ENCODE measurements at places on chromosomes 6 and 20.
A peak's percentile ranks its signal among the peaks of the same experiment; 100 is the strongest.

GRCh38 chr6:3732345-3733141 lies 19.0 kb downstream of the PXDC1 start:
- DNase-seq: peak; percentile 24

GRCh38 chr6:83313882-83314281 lies 117.0 kb downstream of the ME1 start:
- DNase-seq: no peak

DNA sequence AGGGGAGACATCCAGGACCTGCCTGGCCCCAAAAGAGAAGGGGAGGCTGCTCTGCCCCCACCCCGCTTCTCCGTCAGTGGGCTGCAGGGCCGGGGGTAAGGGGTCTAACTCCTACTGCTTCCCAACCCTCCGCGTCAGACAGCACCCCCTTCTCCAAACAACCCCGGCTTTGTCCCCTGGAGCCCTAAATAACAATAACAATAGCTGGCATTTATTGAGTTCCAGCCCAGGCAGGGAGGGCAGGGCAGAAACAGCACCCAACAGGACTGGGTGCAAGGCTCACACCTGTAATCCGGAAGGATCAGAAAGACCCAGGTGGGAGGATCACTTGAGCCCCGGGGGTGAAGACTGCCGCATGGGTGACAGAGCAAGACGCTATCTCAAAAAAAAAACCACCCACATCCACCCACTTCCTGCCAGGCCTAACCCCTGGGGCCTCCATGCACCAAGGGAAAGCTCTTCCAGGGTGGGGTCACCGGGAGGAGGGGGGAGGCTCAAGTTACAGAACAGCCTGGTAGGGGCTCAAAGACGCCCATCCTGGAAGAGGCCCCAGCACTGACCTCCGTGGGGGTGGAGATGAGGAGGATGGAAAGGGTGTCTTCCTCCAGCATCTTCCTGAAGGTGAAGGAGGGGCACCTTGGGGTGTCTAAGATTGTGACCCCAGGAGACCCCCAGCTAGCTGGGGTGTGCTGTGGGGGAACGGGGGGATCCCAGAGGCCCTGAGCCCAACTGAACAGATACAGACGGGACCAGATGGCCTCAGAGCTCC lies 1.3 kb upstream of the FNDC11 start:
- no peak for DNase-seq

DNA sequence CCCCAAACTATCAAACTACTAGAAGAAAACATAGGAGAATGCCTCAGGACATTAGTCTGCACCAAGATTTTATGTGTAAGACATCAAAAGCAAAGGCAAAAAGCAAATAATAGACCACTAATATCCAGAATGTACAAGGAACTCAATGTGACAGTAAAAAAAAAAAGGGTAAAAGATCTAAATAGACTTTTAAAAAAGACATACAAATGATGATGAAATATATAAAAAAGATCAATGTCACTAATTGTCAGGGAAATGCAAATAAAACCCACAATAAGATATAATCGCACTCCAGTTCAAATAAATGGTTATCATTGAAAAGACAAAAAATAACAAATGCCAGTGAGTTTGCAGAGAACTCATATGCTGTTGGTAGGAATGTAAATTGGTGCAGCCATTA lies 118.3 kb upstream of the DUSP22 start:
- no peak for DNase-seq

- no peak for DNase-seq
Observed at GRCh38 chr20:43681991-43682410, 15.1 kb downstream of the MYBL2 start.

DNA sequence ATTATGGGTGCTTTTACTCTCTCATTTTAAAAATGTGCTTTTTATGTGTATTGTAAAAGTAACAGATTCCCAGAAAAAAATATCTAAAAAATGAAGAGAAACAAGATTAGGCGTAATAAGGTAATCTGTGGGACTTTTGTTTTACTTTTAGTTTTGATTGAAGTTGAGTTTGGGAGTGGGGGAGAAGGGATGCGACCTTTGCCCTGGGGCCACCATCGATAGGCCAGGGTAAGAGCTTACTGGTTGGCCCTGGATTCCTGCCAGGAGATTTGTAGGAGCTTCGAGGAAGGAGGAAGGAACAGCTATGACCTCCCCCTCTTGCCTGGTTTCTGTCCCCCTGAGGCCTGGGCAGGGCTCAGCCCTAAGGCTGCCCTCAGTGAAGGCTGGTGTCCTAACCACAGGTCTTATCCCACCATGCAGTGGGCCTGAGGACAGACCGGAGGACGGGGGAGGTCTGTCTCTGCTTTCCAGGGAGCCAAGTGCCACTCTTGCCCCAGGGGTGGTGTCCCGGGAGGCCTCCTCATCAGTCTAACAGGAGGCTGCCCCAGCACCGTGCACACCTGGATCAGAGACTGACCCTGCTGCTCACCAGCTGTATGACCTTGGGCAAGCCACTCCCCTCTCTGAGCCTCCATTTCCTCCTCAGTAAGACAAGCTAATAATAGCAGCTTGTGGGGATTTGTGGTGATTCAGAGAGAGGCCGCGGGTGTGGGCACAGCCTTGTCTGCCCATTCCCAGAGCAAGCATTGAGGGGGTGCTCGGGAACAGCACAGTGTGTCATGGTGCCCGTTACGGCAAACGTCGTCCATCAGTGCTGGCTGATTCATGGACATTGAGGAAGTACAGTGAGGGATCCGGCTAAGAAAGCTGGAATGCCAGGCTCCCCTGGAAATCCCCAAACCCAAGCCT lies 21.2 kb downstream of the TGM2 start:
- no peak for DNase-seq

- no peak for DNase-seq
Observed at GRCh38 chr20:40967700-40968099, 60.9 kb upstream of the TOP1 start.

GRCh38 chr6:30614044-30614842 lies 2.8 kb downstream of the PPP1R10 start:
- DNase-seq: no peak

- no peak for DNase-seq
Observed at GRCh38 chr20:24764027-24764793, 184.9 kb upstream of the CST7 start.

GRCh38 chr20:53547664-53548239 lies 45.9 kb downstream of the ZNF217 start:
- DNase-seq: no peak

DNA sequence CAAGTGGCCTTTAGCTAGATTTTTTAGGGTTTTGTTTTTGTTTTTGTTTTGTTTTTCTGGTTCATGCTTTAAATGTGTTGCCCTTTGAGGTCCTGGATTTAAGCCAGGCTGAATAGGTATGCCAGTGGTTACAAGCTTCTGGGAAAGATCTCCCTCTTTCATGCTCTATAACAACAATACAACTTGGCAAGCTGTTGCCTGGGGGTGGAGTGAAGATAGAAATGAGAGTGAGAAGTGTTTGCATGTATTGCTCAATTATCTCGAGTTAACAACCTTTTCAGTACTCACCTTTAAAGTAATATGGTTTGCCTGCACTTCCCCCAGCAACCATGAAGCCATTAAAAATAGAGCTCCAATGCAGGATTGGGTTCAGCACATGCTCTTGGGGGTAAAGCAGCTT lies 19.2 kb upstream of the HAO1 start:
- no peak for DNase-seq

- no peak for DNase-seq
Observed at GRCh38 chr20:23205611-23206041, 119.5 kb upstream of the CD93 start.

- DNase-seq: no peak
Observed at GRCh38 chr20:58431134-58431533, 42.1 kb downstream of the VAPB start.

DNA sequence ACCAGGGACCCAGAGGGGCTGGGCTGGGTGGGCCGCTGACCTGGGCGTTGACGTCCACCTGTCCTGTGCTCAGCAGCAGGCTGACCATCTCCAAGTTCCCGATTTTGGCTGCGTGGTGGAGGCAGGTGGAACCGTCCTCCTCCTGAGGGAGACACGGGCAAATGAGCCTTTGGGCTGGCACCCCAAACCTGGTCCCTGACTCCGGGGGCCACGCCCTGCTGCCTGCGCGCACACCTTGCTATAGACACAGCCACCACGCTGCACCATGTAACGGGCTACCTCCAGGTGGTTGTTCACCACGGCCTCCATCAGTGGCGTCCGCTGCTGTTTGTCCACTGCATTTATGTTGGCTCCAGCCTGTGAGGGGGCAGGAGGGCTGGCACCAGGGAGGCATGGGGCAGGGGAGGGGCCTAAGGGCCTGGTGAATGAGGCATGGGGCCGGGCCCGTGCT lies 7.8 kb upstream of the SLC44A4 start:
- DNase-seq: no peak

DNA sequence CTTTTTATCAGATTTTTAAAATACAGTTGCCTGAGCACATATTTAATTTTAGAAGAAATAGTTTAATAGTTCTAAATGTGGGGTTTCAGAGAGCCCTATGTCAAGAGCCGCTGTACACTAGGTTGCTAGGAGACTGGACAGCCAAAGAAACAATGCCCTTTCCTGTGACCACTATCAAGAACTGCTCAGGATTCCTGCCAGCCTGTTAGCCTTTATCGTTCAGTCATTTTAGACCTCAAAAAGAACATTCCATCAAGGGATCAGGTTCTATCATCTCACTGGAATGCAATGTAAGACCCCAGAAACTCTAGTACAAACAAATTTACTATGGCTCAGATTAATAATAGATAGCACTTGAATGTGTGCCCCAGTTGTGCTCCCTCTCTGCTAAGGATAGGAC lies 181.2 kb upstream of the CCN2 start:
- no peak for DNase-seq

GRCh38 chr6:149995971-149996370 lies 29.4 kb downstream of the RAET1L start:
- DNase-seq: no peak

DNA sequence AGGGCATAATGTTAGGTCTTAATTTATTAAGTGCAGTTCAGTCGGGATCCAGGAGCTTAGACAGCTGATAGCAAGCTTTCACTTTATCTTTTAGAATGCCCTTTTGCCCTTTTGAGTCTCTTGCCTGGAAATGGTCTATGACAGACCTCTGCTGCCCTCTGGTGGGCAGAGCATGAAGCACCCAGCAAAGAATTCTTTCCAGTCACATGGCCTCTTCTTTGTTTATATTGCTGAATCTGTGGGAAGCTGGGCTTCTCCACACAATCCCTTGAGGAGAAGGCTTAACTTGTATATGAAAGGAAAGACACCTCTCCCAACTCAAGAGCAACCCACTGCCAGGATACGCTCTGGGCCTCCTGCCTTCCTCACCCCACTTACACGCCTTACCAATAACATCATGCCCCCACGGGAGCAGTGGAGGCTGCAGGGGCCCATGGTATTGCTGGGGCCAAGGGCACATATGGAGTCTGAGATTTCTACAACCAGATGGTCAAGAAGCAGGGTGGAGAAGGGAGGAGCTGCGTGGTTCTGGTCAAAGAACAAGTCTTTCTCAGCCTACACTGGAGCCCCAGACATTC lies 20.4 kb downstream of the WFDC3 start:
- DNase-seq: peak; percentile 65

DNA sequence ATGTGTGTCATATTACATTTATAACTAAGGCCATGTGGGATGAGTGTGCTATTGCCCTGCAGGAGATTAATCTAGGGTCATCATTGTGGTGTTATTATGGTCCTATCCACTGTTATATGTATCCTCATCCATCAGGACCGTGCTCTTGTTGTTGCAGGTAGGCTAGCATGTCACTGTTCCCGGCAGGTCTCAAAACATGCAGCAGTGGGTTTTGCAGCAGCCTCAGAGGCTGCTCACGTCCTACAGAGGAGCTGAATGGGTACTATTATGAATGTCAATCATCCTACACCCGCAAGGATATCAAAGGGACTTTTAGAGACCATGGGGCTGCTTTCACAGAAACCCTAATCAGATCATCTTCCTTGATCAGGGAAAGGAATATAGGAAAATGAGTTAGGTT lies 318.2 kb downstream of the SAMD5 start:
- no peak for DNase-seq

- no peak for DNase-seq
Observed at GRCh38 chr6:136440203-136440602, 110.0 kb downstream of the MAP7 start.

DNA sequence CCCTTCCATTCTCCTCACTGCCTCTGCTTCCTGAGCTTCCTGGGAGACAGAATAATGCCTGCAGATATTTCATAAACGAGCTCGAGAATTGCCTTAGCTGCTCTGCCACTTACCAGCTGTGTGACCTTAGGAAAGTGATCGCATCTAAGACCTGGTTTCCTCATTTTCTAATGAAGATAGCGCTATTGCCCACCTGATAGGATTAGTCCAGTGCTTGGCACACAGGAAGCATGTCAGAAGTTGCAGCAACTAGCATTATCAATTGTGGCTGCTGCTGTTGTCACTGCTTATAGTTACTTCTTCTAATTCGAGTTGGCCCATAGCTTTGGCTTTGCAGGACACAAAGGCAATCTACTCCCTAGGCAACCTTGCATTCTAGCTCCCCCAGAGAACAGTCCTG lies 305.5 kb upstream of the SGK1 start:
- DNase-seq: no peak

GRCh38 chr20:58693226-58694006 lies 816 bp downstream of the NPEPL1 start:
- no peak for DNase-seq

GRCh38 chr20:61447952-61448351 lies 195.9 kb downstream of the CDH4 start:
- no peak for DNase-seq

DNA sequence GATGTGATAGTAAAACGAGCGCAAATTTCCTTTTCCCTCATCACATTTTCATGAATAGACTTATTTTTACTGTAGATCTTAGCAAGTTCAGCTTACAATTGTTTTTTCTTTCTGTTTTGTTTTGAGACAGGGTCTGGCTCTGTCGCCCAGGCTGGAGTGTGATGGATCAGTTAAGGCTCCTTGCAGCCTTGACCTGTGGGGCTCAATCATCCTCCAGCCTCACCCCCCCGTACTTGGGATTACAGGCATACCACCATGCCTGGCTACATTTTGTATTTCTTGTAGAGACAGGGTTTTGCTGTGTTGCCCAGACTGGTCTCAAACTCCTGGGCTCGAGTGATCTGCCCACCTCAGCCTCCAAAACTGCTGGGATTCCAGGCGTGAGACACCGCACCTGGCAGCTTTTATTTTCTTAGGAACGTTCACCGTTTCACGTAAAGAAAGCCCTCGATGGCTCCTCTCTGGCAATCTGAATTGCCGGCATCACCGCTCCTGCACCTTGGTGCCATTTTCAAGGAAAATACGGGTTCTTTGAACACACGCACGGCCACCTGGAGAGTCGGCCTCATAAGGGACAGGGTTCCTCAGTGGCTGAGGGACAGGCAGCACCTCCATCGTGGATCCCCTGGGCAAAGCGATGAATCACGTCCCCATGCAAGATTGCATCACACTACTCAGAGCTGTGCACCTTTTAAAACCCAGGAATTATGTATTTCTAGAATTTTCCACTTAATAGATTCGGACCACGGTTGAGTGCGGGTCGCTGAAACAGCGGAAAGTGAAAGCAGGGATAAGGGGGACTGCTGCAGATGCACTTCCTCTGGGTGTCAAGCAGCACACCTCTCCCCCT lies 78.7 kb downstream of the IRF4 start:
- no peak for DNase-seq

All from stimulated activated CD8-positive, alpha-beta memory T cell treated with anti-CD3 and anti-CD28 coated beads, Interleukin-7, amount 100 ng/mL, for 1 hour (primary cell).